NCI-H1417 (cell line): ENCODE measurements at places on chromosomes 5 and 9.

DNA sequence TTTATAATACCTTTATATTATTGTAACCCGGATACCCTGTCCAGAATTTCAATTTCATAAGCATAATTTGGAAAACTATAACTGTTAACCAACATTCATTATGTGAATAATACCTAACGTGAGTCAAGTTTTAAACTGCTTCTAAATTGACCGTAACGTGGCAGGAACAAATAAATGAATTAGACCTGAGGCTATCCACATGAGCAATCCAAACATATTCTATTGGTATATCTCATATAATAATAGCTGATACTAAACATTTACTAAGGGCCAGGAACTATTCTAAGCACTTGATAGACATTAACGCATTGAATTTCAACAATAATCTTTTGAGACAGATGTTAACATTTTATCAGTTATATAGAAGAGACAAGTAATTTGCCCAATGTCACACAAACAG is 276.4 kb downstream of the MEF2C start:
- DNase-seq = no peak

DNA sequence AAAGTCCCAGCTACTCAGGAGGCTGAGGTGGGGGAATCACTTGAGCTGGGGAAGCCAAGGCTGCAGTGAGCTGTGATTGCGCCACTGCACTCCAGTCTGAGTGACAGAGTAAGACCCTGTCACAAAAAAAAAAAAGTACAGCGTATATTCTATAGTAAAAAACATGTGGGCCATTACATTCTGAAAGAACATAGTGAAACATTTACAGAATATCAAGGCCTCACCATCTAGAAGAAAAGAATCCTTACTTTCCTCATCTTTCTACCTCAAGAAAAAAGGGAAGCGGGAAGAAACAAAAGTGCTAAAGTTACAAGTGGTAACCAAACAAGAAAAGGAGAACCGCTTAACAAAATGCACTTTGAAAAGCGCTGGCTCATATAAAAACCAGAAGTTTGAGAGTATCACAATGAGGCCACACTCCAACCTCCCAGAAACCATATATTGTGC is 5.7 kb upstream of the SYK start:
- DNase-seq = no peak

- no peak for DNase-seq
These were observed 49.3 kb downstream of the DUSP1 start for GRCh38 chr5:172721455-172722326.

DNA sequence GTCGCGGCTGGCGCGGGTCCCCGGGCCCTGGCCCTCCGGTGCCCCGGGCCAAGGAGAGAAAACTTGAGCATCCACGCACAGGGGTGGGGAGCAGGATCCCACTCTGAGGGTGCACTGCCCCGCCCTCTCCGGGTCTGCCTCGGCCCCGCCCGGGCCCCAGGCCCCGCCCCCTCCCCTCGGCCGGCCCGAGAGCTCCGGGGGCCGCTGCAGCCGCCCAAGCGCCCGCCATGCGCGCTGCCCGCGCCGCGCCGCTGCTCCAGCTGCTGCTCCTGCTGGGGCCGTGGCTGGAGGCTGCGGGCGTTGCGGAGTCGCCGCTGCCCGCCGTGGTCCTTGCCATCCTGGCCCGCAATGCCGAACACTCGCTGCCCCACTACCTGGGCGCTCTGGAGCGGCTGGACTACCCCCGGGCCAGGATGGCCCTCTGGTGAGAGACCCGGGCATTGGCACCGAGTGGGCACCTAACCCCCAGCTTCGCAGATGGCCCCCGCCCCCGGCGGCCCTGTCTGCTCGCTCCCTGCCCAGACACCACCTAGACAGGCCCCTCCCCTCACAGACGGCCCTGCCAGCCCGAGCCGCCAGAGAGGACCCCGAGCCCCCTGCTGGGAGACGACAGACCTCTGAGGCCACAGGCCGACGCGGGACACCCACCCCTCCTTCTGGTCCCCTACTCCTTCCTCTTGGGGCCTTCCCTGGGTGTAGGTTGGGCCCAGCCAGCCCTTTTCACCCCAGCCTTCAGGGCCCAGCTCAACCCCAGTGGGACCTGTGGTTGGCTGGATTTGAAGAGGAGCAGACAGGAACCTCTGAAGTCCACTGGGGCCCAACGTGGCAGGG is at the start of gene CERCAM:
Gene CERCAM, plus strand, starts transcription at position 207 of the 831 bp plus-strand sequence. Its CDS starts 21 bp downstream, at position 228.
- peak; percentile 72 for DNase-seq

DNA sequence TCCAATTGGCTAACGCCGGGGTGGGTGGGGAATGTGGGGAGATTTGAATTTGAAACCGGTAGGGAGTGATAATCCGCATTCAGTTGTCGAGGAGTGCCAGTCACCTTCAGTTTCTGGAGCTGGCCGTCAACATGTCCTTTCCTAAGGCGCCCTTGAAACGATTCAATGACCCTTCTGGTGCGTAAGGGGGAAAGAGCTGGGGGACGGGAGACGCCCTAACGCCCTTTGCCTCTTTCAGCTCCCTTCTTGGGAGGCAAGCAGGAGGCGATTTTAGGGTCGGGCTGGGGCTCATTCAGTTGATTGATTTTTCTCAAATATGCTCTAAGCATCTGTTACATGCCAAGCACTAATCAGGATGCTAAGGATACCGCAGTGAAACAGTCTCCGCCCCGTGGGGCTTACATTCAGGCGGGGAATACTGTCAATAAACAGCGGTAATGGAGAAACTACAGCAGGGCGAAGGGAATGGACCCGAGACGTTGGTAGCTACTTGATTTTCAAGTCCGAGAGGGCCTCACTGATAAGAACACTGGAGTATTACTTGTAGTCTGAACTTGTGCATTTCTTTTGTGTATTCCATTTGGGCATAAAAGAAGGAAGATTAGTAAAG is at the start of gene HMMR:
Gene HMMR, plus strand, starts transcription at position 71 of the 610 bp plus-strand sequence. Its CDS starts 61 bp downstream, at position 132.
- peak; percentile 75 for DNase-seq

DNA sequence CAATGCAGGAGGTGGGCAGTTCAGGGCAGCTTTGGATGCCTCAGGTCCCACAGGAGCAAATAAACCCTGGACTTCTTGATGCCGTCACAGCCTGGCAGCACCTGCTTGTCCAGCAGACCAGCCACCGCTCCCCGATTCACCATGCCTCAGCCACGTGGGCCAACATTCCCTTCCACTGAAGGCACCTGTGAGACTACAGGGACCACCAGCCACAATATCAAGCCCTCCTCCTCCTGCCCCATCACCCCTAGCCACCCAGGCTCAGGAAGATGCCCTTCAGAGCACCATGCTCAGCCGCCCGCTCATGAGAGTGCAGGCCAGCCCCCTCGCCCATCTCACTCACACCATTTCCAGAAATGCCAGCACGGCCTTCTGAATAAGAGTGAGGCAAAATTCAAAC is 234.7 kb downstream of the SYK start:
- no peak for DNase-seq

GRCh38 chr5:66354422-66354821 is 210.3 kb downstream of the SREK1 start:
- DNase-seq = no peak

DNA sequence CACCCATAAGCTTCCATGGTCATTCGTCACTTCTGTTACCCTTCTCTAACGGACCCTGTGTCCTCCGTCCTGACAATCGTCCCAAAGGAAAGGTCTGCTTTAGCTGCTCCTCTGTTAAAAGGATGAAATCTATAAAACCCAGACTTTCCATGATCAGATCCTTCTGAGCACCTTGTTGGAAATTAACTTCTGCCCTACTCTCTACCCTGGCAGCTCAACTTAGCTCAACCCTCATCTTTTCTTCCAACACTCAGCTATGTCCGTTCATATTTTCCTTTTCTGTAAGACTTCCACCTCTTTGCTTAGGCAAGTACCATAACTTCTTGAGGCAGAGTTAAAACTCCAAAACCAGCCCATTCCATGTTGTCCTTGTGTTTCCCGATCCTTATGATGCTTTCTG is 205.4 kb downstream of the SPATA31A6 start:
- no peak for DNase-seq

DNA sequence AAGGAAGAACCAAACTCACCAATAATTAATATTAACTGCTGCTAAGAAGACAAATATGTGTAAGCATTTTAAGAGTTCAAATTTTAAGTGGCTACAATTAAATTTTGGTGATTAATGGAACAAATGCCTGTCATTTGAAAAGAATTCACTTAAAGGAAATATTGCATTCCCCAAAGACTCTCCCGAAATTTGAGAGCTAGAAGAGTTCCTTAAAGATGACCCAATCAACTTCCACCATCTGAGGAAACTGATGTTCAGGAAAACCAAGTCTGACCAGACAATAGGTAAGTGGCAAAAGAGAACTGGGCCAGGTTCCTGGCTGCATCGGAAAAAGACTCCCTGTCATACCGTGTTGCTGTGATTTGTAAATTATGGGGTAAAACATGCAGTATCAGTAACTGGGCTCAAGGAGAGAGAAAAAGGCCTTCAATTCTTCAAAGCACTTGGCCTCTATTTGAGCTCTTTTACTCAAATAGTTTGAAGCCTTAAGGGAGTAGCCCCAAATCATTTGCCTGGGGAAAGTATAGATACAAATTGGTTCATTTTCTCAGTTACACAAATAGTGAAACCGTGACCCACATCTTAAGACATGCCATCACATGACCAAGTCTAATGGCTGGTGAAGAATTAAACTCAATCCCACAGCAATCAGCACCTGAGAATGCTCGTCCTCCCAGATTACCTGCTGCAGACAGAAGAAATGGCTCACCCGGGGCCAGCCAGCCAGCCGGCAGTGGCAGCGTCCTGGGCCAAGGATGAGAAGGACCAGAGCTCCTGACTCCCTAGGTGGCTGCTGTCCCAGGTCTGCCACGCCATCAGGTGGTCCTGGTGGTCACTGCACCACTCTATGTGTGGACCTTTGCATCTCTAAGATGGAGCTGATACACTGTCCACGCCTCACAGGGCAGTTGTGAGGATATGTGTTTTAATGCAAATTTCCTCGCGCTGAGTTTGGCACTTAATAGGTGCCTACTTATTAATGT is 162.9 kb downstream of the TTLL11 start:
- DNase-seq = no peak

- peak; percentile 95 for DNase-seq
These were observed at the start of gene NELFB for GRCh38 chr9:137254624-137255447. NELFB (plus strand) TSS chr9:137255327.

DNA sequence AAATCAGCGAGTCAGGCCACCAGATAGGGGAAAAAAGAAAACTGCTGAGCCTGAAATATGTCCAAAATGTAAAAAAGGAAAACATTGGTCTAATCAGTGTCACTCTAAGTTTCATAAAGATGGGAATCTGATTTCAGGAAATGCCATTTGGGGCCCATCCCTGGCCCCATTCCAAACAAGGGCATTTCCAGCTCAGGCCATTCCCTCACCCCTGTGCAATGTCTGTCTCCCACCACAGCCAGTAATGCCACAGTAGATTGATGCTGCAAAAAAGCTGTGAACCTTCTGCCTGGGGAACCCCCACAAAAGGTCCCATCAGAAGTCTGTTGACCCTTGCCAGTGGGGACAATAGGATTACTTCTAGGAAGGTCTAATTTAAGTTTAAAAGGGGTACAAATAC is 199.6 kb downstream of the YTHDC2 start:
- no peak for DNase-seq

- DNase-seq = no peak
These were observed 280.7 kb downstream of the SPOCK1 start for GRCh38 chr5:137218471-137218870.

DNA sequence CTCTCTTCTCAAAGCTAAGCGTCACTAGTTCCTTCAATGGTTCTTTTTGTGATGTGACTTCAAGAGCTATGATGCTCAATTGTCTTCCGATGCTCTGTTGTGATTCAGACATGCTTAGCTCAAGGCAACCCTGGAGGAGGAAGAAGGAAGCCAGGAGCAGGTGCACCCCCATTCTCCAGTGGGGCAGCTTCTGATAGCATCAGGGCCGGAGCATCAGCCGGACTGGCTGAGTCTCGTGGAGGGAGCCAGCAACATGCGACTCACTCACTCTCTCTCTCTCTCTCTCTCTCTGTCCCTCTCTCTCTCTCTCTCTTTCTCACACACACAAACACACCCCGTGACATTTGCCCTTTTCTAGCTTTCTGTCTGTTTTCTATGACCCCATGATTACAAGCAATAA is 140.2 kb downstream of the HSD17B3 start:
- no peak for DNase-seq

GRCh38 chr5:147822686-147823491 is 8.6 kb downstream of the SPINK1 start:
- DNase-seq = peak; percentile 81

GRCh38 chr9:94031380-94031779 is 52.9 kb upstream of the PTPDC1 start:
- no peak for DNase-seq

DNA sequence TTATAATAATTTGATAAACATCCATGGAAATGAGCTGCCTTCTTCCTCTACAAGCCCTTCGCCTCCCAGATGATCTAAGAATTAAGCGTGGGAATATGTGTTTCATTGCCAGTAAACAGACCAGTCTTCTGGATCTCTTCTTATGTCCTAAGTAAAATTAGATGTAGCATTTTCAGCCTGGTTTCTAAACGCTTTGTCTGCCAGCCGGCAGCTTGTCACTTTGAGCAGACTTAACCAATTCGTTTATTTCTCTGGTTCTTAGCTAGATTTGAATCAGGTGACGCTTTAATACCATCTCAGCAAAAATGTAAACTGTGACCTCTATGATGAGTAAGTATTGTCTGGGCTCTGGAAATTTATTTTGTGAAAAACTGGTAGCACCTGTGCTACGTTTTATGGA is 380.6 kb upstream of the NUDT12 start:
- no peak for DNase-seq

GRCh38 chr9:128819716-128820664 is 1.7 kb downstream of the ENDOG start:
- peak; percentile 48 for DNase-seq

GRCh38 chr5:54415896-54416601 is 39.5 kb upstream of the HSPB3 start:
- DNase-seq = no peak

DNA sequence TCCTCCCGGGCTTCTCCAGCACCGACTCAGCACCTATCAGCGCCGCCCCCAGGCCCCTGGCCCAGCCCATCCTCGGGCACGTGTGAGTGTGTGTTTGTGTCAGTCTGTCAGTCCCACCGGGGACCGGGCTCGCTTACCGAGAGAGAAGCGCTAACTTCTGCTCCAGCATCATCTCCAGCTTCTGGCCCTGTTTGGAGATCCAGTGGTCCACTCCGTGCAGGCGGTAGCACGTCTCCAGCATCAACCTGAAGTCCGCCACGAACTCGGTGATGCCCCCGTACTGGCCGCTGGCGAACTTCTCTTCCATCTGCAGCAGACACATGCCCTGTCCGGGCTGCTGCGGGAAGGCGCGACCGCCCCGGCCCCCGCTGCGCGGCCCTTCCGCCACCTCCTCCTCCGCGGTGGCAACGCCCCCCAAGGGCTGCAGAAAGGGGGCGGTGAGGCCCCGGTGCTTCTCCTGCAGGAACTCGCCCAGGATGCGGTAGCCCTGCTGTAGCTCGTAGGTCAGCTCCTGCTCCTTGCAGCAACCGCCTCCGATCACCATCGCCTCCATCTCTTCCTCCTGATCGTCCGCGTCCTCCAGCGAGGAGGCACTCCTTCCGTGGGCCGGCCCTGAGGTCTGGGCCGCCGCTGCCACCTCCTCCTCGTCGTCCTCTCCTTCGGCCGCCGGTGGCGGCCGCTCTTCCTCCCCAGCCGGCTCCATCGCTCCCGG is 8.2 kb downstream of the RANBP6 start:
- peak; percentile 82 for DNase-seq
